Stimulated activated CD4-positive, alpha-beta T cell treated with anti-CD3 and anti-CD28 coated beads, Interleukin-4, amount 100 ng/mL, for 24 hours (primary cell): ENCODE measurements at places on chromosomes 5 and 9.
A peak's percentile ranks its signal among the peaks of the same experiment; 100 is the strongest.

DNA sequence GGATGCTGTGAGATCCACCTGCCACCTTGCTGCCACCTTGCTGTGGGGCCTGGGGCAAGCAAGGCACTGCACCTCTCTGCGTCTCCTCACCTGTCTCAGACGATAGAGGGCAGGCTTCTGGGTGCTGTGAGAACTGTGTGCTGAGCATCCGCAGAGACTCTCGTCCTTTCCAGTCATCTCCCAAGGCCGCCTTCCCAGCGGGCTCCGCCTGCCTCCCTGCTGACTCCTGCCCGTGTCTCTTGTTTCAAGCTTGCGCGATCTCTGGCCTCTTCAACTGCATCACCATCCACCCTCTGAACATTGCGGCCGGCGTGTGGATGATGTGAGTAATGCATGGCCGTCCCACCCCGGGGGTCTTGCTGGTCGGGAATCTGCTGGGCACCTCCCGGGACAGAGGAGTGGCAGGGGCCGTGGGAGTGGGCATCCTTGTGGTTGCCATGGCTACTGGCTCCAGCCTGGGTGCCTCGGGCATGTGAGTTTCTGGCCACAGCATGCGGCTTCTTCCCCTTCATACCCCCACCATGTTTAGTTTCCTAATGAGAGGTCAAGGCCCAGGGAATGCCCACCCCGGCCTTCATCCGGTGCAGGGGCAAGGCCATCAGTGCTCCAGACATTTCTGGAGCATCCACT lies 3.6 kb downstream of the CACFD1 start:
- DNase-seq: no peak

DNA sequence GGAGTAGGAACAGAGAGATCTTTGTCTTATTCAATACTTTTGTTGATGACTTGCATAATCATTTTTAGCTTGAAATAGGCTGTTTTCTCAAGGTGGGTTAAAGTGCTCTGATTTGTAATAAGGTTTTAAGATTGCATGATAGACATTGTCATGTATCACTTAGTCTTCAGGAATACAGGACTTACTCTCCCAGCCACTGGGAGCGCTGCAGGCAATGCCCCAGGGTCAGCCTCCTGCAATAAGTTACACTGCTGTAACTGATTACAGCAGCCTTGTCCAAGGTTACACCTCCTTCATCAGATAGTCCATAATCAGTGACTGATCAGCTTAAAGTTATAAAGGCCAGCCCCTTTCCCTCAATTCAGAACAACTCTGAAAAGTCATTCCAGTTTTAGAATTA lies 218.6 kb downstream of the ESM1 start:
- DNase-seq: no peak

DNA sequence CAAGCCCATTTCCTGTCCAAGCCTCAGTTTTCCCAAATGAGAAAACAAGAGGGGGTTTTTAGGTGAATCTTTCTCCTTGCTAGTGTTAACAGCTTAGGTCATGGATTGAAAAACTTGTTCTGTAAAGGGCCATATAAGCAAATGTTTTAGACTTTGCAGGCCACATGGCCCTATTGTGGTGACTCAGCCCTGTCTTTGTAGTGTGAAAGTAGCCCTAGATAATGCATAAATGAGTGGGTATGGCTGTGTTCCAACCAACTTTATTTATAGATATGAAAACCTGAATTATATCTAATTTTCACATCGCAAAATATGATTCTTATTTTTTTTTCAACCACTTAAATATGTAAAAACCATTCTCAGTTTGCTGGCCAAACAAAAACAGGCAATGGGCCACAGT lies 6.9 kb upstream of the BARX1 start:
- no peak for DNase-seq

DNA sequence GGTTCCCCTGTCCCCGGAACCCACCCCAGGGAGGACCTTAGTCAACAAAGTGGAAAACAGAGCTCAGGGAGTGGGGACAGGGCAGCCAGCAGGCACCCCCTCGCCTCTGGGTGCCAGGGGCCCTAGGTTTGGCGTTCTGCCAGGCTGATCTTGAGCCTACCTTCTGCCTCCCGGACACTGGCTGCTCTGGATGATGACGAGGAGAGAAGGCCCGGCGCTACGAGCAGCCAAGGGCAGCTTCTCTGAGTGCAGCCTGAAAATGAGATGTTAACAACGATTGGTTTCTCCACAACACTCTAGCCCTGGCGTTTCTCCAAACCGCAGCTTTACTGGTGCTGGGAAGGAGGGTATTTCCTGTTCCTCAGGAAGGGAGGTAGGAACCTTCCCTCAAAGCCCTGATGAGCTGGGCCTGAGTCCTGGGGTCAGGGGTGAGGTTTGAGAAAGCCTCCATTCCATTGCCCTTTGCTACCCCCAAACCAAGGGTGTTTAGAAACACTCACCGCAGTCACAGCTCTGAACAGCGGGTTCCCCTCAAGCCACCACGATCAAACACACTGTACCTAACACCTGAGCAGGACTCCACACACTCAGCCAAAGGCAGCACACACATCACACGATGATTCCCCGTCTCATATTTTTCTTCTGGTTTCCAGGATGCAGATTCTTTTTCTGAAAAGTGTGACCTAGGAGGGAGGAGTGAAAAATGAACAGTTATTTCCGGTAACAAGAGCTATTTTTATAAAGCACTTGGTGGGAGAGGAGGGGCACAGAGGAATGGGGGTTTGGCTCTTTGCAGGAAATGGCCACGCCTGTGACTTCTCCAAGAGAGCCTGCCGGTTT lies at the start of gene STING1:
Gene STING1 (minus strand): TSS at position 709 of the 840 bp plus-strand sequence. CDS start 1,054 bp downstream, outside the sequence.
- DNase-seq: peak; percentile 66

DNA sequence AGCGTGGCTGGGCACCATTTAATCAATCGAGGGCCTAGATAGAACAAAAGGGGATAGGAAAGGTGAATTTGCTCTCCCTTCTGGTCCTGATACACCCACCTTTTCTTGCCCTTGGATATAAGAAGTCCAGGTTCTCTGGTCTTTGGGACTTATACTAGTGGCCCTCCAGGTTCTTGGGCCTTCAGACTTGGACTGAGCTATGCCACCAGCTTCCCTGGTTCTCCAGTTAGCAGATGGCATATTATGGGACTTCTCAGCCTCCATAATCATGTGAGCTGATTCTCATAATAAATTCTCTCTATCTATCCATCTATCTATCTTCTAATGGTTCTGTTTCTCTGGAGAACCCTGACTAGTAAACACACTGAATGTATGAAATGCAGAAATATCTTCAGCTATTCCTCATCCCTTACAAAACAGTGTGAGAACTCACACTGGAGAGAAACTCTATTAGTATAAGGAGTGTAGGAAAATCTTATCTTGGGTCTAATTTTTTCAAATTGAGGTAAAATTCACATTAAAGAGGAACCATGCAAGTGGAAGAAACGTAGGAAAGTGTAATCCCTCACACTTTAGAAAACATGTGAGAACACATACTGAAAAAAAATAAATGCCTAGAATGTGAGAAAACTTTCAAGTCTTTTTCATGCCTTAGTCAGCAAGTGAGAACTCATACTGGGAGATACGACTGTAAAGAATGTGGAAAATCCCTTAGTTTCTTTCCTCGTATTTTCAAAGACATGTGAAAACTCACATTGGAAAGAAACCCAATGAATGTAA lies 15.5 kb downstream of the PCDHB15 start:
- no peak for DNase-seq

GRCh38 chr5:41102341-41102740 lies 31.2 kb upstream of the MROH2B start:
- no peak for DNase-seq

GRCh38 chr9:132250324-132251262 lies 88.7 kb downstream of the NTNG2 start:
- no peak for DNase-seq

- no peak for DNase-seq
These were observed 6.4 kb upstream of the P4HA2 start for GRCh38 chr5:132233811-132234683.

DNA sequence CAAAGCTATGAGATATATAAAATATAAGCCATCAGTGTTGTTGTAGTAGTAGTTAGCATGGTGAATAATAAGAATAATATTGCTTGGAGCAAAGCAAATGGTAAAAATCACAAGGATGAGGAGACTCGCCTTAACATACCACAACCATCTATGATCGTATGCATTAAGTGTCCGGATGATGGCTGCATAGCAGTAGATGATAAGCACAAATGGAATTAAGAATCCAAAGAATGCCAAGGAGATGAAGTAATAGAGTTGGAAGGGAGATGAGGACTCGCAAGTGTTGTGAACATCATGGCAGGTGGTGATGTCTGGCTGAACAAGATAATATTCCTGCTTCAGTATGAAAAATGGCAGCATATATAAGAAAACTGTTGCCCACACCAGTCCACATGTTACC lies 5.5 kb downstream of the F2RL2 start:
- DNase-seq: no peak

DNA sequence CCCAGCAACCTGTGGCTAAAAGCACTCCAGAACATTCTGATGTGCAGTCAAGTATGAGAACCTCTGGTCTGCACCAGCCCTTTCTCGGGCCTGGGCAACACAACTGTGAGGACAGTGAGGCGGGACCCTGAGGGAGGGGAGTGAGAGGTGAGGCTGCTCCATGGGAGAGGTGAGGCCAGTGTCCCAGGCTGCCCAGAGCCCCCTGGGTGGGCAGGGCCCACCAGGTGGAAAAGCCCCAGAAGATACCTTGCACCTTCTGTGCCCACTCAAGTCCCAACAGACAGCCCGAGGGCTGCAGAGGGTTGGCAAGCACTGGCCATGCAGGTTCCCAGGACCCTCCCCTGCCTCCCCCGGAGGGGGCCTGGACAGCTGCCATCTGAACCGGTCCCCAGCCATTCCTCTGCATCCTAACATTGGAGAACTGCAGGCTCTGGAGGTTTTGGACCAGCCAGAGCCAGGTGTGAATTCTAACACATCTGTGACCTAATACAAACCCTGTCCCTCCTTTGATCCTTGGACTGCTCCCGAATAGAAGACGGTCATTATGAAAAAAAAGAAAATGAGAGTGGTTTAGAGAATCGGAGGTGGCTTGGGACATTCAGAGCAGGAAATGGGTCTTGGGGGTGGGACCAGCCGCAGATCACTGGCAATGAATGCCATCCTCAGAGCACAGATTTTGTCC lies 57.0 kb downstream of the DUSP1 start:
- no peak for DNase-seq

DNA sequence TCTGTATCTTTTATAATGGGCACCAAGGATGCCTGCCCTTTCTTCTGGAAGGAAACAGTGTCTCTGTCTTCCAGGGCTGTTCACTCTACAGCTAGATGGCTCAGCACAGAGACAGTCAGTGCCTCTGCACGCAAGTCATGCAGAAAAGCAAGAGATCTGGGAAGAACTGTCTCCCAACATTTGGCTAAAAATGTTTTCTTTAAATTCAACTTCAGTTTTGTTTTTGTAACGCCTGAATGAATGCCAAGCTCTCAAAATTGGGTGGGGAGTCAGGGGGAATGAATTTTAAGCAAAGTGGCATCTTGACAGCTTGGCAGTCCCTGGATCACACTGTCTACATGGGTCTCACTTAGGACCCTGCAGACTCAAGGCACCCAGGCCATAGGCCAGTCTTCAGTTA lies 12.6 kb downstream of the OLFML2A start:
- no peak for DNase-seq

DNA sequence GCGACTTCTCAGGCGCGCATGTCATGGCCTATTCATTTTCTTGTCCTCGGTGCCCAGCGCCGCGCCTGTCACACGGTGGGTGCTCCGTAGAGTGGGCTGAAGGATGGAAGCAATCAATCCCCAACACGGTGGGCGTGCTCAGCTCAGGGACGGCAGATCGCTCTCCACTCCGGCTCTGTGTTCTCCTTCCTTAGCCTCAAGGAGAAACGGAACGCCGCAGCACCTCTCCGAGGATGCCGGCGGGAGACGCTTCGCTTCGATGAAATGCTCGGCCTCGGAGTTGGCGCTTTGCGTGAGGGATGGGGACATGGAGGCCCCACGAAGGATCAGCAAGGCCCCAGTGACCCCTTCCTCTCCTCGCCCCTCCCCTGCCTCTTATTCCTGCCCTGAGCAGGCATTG lies 199.5 kb downstream of the C9orf50 start:
- DNase-seq: no peak

GRCh38 chr5:103476811-103477210 lies 85.8 kb downstream of the NUDT12 start:
- DNase-seq: no peak

DNA sequence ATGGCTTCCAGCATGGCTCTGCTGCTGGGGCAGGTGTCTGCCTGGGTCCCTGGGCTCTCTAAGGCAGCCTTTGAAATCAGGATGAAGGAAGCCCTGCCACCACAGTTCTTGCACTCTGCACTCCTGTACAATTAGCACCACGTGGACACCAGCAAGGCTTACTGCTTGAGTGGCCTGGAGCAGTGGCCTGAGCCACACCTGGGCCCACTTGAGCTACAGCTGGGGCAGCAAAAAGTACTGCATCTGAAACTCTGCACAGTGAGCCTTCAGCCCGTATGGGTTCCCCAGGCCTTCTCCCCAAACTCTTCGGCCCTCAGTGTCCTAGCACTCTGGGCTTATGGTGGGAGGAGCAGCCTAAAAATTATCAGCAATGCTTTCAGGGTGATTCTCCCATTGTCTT lies 8.0 kb upstream of the INIP start:
- DNase-seq: no peak
